ENCODE measurements at places on chromosomes 2 and 18.

- no peak overlapping the region for H3K4me3 ChIP-seq
- no peak overlapping the region for H3K27ac ChIP-seq
- no peak for DNase-seq
These were observed 7.6 kb downstream of the PROC start for GRCh38 chr2:127425540-127426490.

DNA sequence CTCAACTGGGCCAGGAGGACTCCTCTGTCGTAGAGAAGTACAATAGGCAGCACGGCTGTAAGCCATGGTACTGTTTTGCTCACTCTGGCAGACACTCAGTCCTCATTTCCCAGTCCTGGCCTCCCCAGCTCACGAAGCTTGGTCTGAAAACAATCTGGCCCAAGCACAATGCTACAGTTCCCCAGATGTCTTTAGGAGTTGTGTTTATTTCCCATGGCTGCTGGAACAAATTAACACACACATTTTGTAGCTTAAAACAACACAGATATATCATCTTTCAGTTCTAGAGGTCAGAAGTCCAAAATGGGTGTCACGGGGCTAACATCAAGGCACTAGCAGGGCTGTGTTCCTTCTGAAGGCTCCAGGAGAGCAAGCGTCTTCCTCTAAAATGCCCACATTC, 13.0 kb downstream of the FABP1 start:
- no peak overlapping the region for H3K27ac ChIP-seq
- peaks cover 41% of the 10 kb centered on the region for H3K27me3 ChIP-seq
- no peak for DNase-seq
- no peaks in the 10 kb centered on the region for H3K36me3 ChIP-seq
- no peaks in the 10 kb centered on the region for H3K4me1 ChIP-seq
- no peak overlapping the region for H3K4me3 ChIP-seq

DNA sequence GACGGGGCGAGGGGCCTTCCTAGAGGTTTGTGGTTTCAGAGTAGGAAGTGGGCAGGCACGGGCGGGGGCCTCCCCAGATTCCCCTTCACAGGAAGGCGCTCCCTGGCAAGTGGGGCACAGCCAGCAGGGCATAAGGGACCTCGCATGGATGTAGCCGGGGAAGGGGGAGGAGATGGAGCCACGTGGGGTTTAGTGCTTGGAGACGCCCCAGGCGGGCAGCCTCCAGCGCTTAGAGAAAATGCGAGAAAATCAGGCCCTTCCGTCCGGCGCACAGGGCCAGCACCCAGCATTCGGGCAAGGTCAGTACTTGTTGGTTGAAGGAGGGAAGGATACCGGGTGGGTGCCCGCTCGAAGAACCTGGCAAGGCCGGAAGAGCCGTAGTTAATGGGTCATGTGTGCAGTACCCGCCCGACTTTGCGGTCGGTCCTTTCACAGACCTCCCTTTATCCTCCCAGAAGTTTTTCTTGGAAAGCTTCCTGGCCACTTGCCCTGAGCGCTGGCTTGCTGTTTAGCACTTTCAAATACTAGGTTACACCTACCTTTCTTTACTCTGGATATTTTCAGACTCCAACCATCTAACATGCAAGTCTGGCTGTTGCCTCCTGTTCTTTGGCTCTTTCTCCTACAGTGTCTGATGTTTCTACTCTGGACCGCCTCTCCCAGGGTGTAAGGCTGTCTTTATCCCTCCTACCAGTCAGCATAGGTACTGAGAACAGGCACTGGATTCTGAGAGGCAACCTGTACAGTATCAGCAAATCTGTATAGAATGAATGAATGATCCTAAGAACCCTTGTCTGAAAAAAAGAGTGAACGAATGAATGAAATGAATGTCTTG, 78.1 kb downstream of the CIB4 start:
- DNase-seq = no peak
- no peaks in the 10 kb centered on the region for H3K4me1 ChIP-seq

GRCh38 chr2:182064019-182064778, 78.5 kb downstream of the PPP1R1C start:
- no peaks in the 10 kb centered on the region for H3K4me1 ChIP-seq
- no peaks in the 10 kb centered on the region for H3K36me3 ChIP-seq

DNA sequence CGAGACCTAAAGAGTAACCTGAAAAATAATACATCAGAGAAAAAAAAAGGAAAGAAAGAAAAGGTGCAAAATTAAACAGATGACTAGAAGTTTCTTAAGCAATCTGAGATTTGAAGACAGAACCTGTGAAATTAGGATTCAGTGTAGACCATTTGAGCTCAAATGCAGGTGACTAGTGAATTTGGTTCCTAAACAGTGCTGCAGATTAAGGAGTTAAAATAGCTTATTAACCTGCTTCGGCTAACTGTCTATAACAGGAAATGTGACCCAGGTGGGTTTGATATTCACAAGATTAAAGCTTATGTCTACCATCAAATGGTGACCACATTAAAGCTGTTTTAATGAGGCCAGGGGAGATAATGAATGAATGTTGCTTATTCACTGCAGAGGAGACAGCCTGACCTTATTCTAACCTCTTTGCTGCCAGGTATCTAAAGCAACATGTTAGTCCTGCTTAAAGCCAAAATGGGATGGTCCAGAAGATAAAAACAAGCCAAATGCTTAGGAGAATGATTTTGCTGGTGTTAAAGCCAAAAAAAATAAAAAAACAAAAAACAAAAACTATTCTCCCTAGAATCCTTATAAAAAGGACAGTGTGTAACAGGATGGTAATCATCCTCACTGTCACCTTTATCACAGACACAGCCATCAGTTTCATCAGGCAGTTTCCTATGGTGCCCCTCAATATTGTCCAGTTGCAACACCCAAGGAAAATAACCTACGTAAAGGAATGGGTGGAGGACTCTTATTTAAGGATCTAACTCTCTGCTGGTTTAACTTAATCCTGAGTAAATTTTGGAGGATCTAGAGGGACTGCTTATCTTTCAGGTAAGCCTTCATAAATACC, 769.0 kb upstream of the ZEB2 start:
- no peak overlapping the region for H3K4me3 ChIP-seq
- no peak for DNase-seq
- no peak overlapping the region for H3K27ac ChIP-seq
- no peaks in the 10 kb centered on the region for H3K4me1 ChIP-seq
- peaks cover 20% of the 10 kb centered on the region for H3K27me3 ChIP-seq

DNA sequence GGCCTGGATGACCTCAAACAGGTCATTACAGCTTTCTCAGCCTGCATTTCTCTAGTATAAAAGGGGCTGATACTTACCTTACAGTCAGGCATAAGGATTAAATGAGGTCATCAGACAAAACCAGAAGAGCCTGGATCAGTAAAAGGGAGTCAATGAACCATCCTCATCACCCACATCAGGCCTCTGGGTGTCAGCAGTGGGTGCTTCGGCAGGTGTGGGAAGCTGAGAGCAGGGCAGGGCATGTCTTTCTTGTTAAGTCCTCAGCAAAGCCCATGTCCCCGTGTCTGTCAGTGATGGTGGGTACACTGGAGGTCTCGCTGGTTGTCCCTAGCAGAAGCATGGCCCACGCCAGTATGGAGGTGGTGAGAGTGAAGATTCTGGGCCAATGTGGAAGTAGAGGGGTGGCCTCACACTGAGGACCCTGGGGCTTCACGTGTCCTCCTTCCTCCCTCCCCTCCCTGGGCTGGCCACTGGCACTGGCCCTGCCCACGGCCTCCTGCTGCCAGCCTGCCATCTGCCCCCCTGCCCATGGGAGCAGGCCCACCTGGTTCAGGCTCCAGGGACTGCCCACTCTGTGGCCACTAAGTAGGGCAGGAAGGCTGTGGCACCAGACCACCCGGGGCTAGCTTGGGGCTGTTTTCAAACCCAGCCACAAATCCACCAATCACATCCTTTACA, 4.4 kb downstream of the ADRA2B start:
- H3K36me3 ChIP-seq = peaks cover 9% of the 10 kb centered on the region
- no peak overlapping the region for H3K27ac ChIP-seq
- no peak overlapping the region for H3K4me3 ChIP-seq
- DNase-seq = no peak
- peaks cover 8% of the 10 kb centered on the region for H3K4me1 ChIP-seq
- H3K27me3 ChIP-seq = peaks cover 8% of the 10 kb centered on the region

- no peaks in the 10 kb centered on the region for H3K4me1 ChIP-seq
- H3K4me3 ChIP-seq = no peak overlapping the region
- no peak overlapping the region for H3K27ac ChIP-seq
- H3K27me3 ChIP-seq = peaks cover 44% of the 10 kb centered on the region
- DNase-seq = no peak
These were observed 239.9 kb downstream of the PAX3 start for GRCh38 chr2:222058819-222059445.

- no peak for DNase-seq
- no peak overlapping the region for H3K4me3 ChIP-seq
- no peaks in the 10 kb centered on the region for H3K4me1 ChIP-seq
- H3K36me3 ChIP-seq = no peaks in the 10 kb centered on the region
These were observed 187.6 kb upstream of the SPRED2 start for GRCh38 chr2:65620026-65620425.

DNA sequence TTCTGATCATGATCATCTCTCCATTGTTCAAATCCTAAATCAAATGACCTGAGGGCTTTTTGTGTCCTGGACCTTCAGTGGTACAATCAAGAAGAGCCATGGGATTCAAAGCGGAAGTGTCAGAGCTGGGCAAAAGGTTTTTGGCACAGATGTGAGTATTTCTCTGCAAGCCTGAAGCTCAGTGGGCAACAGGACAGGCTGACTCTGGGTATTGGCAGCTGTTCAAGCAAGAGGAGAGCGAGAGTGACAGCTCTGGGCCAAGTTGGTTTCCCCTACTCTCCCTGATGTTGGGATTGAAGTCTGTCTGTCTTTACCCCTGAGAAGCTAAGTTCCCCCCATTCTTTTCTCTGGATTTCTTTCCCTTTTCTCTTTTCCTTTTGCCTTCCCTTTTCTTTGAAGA, 33.3 kb downstream of the DSEL start:
- DNase-seq = no peak
- no peaks in the 10 kb centered on the region for H3K27me3 ChIP-seq

DNA sequence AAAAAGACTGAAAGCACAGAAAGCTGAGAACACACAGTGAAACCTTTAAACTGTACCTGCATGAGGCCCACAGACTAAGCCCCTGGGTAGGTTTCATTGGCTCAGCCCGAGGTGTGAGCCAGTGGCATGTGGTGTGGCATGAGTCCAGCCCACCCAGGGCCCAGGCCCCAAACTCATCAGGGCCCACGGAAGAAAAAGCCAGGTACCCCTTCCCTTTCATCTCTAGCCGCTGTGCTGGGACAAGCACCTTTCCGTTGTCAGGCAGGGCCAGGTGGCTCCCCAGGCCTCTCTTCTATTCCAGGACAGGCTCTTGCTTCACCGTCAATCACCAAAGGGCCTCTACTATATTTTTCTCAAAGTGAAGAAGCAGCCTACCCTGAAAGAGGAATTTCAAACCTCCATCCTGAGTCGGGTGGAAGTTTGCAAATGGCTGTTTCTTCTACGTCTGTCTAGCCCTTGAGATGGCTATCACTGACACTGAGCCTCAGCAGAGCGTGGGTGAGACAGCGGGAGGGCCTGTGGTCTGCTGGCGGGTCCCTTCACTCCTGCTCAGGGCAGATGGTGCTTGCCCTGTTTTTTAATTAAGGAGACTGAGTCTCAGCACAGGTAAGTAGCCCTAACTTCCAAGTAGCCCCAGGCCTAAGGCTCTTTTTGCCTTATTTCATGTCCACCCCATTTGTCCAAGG, 8.6 kb downstream of the DNAJB2 start:
- no peaks in the 10 kb centered on the region for H3K27me3 ChIP-seq
- H3K4me1 ChIP-seq = peaks cover 12% of the 10 kb centered on the region

GRCh38 chr2:233124421-233125080, 64.4 kb downstream of the INPP5D start:
- H3K4me3 ChIP-seq = no peak overlapping the region
- DNase-seq = no peak
- H3K27ac ChIP-seq = no peak overlapping the region
- H3K4me1 ChIP-seq = peaks cover 16% of the 10 kb centered on the region

DNA sequence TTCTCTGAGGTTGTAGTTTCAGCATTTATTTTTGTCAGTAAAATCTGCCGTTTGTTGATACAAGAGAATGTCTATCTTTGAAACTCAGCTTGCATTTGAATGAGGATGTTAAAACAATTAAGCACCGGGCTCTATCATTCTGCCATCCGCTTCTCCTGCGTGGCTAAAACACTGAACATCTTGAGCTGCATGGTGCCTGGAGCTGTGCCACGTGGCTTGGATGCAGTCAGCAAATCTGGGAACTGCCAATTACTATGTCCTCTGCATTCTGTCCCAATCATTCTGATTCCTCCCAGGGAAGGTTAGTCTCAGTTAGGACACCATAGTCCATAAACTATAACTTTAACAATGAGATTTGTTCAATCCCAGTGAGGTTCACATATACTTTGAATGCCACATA, 598.4 kb downstream of the FBXO15 start:
- no peaks in the 10 kb centered on the region for H3K4me1 ChIP-seq
- H3K4me3 ChIP-seq = no peak overlapping the region
- no peak for DNase-seq
- H3K27me3 ChIP-seq = no peaks in the 10 kb centered on the region
- no peaks in the 10 kb centered on the region for H3K36me3 ChIP-seq
- H3K27ac ChIP-seq = no peak overlapping the region

- no peaks in the 10 kb centered on the region for H3K4me1 ChIP-seq
- no peaks in the 10 kb centered on the region for H3K27me3 ChIP-seq
- H3K36me3 ChIP-seq = peaks cover 6% of the 10 kb centered on the region
- no peak overlapping the region for H3K4me3 ChIP-seq
These were observed 104.0 kb downstream of the SMAD2 start for GRCh38 chr18:47826157-47827074.

DNA sequence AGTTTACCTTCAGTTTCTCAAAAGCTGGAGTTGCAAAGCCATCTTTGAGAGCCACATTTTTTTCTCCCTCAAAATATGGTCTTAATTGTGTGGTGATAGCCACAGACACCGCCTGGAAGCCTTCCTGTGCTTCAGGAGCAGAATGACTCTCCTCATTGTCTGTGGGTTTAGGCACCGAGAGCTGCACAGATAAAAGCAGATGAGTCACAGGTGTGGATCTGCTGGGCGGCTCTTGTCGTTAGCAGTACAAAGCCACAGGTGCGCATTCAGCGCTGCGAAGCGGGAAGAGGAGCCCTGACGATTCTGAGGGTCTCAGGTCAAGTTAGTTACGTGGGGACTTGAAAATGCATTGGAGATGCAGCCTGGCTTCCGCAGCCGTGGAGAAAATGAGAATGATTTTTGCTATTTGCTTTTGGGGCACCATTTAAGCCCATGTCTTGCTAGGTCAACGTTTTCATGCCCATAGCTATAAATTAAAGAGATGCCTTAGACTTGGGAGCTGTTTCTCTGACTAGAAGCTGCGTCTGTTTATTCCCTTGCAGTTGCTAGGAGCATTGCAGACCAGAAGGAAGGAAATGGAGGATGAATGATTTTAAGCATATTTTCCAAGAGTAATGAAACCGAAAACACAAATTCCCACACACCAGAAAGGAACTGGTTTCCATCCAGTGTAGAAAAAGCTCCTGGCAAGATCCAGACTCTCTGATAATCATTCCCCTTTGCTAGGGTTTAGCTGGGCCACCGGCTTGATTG, 51.5 kb downstream of the KLHL29 start:
- no peak overlapping the region for H3K27ac ChIP-seq
- no peaks in the 10 kb centered on the region for H3K4me1 ChIP-seq
- peaks cover 31% of the 10 kb centered on the region for H3K27me3 ChIP-seq
- no peak for DNase-seq
- H3K36me3 ChIP-seq = peaks cover 2% of the 10 kb centered on the region

- no peak overlapping the region for H3K27ac ChIP-seq
- H3K4me1 ChIP-seq = no peaks in the 10 kb centered on the region
- no peak for DNase-seq
- H3K36me3 ChIP-seq = peaks cover under 1% of the 10 kb centered on the region
- H3K27me3 ChIP-seq = peaks cover 62% of the 10 kb centered on the region
- no peak overlapping the region for H3K4me3 ChIP-seq
These were observed 2.6 kb downstream of the GCG start for GRCh38 chr2:162149466-162149865.

All from central memory CD8-positive, alpha-beta T cell (primary cell).